HuH-7.5 (cell line): ENCODE measurements at places on chromosomes 13 and 19.
A peak's percentile ranks its signal among the peaks of the same experiment; 100 is the strongest.

DNA sequence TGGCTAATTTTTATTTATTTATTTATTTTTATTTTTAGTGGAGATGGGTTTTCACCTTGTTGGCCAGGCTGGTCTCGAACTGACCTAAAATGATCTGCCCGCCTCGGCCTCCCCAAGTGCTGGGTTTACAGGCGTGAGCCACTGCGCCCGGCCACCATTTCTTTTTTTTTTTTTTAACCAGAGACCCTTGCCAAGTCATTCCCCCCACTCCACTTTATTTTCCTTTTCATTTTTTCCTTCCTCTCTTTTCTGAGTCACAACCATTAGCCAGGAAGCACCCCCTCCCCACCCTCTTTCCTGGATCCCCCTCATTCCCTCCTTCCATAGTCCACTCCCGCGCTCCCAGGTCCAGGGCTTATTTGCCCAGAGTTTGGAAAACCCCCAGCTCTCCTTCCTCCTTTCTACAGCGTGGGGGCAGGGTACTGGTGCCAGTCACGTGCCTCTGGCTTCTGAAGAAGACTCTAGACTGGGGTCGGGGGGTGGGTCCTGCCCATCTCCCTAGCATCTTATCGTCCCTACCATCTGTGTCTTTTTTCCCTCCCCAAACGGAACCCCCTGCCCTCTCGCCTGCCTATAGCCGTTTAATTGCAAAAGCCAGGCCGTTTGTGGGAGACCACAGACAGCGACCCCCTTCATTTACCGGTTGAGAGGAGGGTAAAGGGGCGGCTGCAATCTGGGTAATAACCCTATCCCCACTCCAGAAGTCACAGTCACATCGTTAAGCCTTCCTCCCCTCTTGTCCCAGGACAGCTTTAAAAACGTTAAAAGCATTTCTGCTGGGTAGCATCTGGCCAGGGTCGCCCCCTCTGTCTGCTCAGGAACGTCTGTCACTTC is 1.1 kb upstream of the CALR start:
- no peak for DNase-seq

DNA sequence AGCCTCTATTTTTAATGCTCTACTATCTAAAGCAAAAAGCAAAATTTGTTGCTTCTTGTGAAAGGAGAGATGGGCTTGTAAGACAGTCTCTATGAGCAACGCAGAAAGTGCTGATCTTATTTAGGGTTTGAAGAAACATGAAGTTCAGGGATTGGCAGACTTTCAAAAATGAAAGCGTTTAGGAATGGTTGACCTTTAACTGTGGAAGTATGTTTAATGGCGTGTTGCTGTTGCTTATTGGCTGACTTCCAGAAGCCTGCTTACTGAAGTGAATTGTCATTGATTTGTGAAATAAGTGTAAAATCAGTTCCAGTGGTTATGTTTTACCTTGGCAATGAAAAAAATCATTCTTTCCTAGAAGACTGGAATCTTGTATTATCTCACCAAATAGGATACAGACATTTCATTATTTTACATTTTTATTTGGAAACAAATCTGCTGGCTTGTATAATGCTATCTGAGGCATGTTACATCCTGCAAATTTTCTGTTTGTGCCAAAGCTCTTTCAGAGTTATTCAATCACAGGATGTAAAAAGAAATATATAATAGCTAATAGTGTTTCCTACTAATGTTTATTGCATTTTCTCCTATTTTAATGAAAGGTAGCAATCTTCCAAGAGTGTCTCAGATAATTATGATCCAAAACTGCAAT is 221.3 kb upstream of the SLITRK6 start:
- DNase-seq: peak; percentile 1

DNA sequence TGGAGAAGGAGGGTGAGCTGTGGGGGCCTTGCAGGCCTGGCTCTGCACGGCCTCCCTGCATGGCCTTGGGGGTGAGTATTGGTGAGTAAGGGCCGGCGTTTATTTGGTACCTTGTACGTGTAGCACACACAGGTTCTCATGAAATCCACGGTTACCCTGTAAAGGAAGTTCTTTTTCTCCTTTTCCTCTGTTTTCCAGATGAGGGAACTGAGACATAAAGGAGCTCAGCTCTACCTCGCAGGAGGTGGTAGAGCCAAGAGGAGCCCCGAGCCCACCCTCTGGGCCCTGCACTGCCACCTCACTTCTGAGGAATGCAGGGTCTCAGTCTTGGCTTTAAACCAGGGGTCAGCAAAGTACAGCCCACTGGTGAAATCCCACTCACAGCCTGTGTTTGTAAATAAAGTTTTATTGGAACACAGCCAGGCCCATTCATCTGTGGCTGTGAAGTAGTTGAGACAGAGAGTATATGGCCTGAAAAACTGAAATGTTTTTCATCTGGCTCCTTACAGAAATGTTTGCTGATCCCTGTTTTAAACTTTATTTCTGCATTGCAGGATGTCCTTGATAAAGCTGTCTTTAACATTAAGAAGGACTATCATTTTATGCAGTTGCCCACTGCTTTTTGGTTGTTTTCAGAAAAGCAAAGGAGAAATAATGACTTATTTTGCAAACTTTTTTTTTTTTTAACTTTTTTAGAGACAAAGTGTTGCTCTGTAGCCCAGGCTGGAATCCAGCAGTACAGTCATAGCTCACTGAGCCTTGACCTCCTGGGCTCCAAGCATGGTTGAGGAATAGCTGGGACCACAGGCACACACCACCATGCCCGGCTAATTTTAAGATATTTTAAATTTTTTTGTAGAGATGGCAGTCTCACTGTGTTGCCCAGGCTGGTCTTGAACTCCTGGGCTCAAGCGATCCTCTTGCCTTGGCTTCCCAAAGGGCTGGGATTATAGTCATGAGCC is 6.4 kb downstream of the EPN1 start:
- no peak for DNase-seq

- DNase-seq: no peak
Observed at GRCh38 chr19:29439688-29440550, 85.9 kb upstream of the VSTM2B start.

DNA sequence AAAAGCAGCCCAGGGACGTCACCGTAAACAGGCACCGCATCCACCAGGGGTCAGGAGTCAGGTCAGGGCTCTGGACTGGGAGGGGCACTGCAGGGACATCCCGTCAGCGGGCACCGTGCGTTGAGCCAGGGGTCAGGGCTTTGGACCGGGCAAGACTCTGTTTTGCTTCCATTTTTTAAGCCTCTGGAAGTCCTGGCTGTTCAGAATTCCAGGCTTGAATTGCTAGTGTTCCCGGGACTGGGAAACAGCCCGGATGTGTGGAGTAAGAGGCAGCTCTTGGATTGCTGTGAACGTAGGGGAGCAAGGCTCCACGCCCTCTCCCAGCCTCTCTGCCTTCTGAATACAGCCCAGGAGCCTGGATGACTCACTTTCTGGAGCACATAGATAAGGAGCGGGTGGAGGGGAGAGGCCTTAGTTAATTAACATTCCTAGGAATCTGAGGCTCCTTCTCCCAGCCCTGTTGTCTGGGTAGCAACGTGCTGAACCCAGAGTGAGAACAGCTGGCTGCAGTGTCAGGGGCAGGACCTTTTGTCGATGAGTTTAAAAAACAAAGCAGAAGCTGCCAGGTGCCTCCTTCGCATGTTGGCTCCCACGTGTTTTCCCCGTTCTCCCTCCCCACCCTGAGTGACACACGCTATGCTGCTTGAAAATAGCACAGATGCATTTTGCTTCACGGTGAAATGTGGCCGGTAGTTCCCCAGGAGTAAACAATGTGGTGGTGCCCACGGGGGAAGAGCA is 21.9 kb downstream of the ATP11A start:
- peak; percentile 60 for DNase-seq

GRCh38 chr13:98798849-98799645 is 46.6 kb upstream of the SLC15A1 start:
- DNase-seq: no peak

DNA sequence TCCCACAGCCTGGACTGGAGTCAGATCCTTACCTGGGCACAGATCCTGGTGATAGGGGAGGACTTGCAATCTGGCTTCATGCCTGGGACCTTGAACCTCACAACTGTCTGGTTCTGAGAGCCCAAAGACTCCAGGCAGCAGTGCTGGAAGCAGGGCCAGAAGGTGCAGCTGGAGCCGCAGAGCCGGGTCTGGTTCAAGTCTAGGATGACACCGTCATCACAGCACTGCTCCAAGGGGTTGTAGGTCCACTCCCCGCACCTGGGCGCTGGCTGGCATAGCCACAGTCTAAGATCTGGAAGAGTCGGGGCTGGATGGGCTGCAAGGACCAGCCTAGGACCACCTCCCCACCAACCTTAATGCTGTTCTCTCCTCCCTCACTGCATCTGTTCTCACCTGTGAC is 677 bp downstream of the IGFL4 start:
- DNase-seq: no peak

GRCh38 chr19:45800070-45800553 is 7.5 kb upstream of the DMWD start:
- no peak for DNase-seq

DNA sequence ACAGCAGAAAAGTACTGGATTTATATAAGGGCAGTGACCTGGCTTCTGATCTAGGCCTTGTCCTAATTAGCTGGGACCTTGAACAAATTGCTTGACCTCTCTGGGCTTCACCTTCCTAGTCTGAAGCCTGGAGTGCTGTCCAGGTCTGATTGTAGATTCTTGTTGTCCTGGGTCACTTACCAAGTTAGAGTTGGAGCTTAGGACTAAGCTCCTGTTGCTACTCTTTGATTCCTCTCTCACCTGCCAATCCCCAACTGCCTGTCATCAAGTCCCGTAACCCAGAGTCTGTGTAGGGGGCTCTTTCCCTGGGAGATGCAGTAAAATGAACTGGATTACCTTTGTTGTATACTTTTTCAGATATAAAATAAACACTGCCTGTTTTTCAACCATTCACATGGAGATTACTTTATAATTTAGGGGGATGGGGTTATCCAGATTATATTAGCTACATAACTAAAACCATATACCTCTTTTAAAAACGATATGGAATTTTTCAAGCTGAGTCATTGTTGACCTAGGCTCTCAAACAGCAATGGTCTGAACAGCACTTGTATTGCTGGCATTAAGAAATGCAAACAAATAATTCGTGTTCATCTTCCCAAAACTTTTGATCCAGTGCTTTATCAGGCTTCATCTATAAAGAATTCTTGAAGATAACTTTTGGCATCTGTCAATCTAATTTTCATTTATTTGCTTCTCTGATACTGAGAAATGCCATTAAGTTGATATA is 5.8 kb downstream of the ARHGAP35 start:
- DNase-seq: no peak

DNA sequence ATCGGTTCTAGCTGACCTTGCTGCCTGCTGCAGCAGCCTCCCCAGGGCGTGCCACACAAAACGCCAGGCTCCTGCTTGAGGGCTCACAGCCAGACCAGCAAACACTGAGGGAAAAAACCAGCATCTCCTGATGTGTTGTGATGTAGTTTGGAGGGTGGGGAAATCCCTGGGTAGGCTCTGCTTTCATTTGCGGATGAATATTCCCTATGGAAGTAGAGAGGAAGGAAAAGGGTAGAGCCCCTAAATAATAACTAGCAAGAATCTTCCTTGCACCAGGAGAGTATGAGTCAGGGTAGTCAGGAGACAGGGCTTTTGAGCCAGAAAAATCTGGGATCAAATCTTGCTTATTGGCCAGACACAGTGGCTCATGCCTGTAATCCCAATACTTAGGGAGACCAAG is 545.3 kb downstream of the RFC3 start:
- DNase-seq: no peak

DNA sequence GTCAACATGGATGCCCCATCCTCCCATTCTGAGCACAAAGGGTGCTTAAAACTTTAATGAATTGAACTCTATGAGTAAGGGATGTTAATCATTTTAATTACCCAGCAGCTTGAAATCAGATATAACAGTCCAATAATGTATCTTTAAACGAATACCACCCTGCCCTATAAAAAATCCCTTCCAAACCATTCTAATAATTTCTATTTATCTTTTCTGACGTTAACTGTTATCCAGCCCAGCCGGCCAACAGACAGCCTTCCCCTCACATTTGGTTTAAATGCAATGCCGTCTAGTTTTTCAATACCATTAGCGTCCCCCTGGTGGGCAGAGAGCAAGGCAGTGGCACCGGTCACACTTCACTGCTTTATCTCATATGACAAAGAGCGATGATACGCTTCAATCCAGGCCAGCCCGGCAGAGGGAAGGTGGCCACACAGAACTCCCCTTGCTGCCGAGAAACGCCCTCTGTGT is 402.2 kb upstream of the ZNF507 start:
- DNase-seq: no peak

DNA sequence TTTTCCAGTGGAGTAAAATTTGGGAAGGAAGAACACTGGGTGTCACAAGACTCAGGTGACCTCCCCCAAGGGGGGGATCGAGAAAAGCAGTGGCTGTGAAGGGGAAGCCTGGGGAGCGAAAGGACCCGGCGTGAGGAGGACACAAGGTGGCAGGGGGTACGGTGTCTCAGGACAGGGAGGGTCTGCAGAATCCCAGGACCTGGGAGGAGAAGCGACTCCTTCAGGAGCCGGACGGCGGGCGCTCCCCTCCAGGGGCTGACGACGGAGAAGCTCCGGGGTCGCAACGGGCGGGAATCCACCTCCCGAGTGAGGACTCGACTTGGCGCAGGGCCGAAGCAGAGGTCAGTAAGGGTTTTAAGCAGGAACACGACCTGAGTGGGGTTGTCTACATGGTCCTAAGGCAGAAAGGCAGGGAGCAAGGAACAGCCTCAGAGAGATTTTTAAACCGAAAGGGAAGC is 529 bp downstream of the ZNF836 start:
- no peak for DNase-seq

GRCh38 chr19:41014643-41015042 is 23.6 kb downstream of the CYP2B6 start:
- no peak for DNase-seq

GRCh38 chr13:49342454-49342853 is 94.7 kb downstream of the CDADC1 start:
- DNase-seq: no peak

DNA sequence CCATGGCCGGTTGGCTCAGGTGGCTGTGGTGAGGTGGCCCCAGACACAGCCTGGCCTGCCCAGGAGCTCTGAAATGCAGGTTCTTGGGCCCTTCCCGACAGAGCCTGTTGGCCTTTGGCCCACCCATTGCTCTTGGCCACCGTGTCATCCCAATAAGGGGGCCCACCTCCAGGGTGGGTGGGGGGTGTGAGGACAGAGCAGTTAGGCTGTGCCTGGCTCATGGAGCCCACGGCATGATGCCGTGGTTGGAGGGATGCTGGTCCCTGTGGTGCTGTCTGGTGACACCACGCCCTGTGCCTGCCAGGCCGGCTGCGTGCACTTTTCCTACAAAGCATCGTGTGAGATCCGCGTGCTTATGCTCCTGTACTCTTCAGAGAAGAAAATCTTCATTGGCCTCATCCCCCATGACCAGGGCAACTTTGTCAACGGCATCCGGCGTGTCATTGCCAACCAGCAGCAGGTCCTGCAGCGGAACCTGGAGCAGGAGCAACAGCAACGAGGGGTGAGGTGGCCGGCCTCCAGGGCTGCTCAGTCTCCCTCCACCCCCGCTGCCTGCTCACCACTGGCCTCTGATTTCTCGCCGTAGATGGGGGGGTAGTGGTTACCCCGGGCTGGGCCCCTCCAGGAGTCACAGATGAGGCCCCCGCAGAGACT is 7.6 kb downstream of the PNKP start:
- no peak for DNase-seq
